ENCODE measurements at places on chromosomes 3 and 15. TPM values are rescaled to one million over a fixed set of nuclear protein-coding genes. Genes with fewer than 3 reads are reported as not detected.

- DNase-seq, result no peak
These were observed 95.4 kb downstream of the ISL2 start for GRCh38 chr15:76431971-76432370.

The SPINK8 gene
- not detected for total RNA-seq

DNA sequence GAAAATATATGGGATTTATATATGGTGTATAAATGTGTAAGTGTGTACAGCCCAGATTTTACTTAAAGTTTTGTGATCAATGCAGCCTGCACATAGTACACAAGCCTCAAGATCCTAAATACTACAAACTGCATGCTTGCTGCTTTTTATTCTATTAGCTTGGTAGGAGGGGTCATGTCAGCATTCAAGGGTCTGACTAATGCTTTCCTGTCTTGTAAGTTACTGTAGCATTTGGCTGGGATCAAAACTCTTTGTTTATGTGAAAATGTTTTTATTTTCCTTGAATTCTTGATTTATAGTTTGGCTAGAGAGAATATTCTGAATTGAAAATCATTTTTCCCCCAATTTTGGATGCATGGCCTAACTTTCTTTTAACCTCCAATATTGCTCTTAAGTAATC lies 370.9 kb downstream of the NSUN3 start:
- DNase-seq, result no peak

DNA sequence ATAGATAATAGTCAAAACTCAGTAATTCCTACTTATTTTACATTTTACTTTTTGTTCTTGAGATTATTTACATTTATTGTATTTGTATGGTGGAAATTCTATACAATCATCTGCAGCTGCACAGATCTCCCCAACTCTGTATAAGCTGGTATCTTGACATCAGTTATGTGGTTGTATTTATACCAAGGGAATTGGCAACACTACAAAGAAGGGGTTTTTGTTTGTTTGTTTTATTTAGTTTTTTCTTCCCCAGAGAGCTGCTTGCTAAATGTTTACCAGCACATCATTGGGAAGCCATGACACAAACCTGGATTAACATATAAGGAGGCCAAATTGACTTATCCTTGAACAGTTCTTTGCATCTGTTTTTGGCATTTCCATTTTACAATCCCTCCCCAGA lies 389.2 kb upstream of the KCNMB2 start:
- no peak for DNase-seq

DNA sequence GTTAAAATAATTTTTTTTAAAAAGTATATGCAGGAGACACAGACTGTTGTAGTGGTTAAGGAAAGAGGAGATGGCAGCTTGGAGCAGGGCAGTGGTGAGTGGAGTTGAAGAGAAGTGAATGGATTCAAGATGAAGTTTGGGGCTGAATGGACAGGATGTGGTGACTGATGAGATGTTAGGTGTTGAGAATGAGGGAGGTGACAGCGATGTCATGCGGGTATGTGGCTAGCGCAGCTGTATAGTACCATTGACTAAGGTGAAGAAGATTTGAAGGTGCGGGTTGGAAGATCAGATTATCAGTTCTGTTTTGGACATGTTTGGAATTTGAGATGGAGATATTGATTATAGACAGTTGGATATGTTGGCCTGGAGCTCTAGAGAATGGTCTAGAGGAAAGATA lies 20.1 kb downstream of the FBXO22 start:
- no peak for DNase-seq

- DNase-seq, result no peak
These were observed 82.8 kb downstream of the SLCO3A1 start for GRCh38 chr15:91936182-91936775.

The MNS1 gene
- 1.5 TPM for total RNA-seq

- DNase-seq, result no peak
These were observed 57.2 kb upstream of the UBE2E1 start for GRCh38 chr3:23748398-23749110.

DNA sequence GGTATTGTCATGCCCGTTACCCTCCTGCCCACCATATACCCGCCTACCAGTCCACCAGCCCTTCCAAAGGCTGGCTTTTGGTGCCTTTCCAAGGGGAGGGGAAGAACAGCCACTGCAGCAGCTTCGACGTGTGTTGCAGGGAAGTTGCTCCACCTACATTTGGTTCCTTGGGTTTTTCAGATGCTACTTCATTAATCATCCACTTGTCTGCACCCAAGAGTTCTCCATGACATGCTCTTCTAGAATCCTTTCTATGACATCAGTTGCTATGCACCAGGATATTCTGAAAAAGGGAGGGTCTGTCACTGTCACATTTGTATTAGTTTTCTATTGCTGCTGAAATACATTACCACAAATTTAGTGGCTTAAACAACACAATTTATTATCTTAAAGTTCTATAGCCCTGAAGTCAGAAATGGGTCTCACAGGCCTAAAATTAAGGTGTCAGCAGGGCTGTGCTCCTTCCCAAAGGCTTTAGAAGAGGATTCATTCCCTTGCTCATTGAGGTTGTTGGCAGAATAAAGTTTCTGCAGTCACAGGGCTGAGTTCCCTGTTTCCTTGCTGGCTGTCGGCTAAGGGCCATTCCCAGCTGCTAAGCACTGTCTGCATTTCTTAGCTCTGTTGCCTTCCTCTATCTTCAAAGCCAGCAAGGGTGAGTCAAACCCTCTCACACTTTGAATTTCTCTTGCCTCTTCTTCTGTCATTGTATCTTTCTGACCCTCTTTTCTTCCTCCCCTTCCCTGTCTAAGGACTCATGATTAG lies at the start of gene LYZL4:
LYZL4 (minus strand) TSS at position 241 of the 762 bp plus-strand sequence. CDS start 3,359 bp downstream, outside the sequence.
- DNase-seq, result no peak

All from chondrocyte (in vitro differentiated cells).